ENCODE measurements at places on chromosomes 1 and 21. TPM values are rescaled to one million over a fixed set of nuclear protein-coding genes. Genes with fewer than 3 reads are reported as not detected.

The CSRP1 gene
- total RNA-seq, result 1,006 TPM

The REN gene
- not detected for total RNA-seq

The CSF3R gene
- total RNA-seq, result not detected

The TSNAX gene
- 63.4 TPM for total RNA-seq

The THBS3 gene
- 20.9 TPM for total RNA-seq

The SIM2 gene
- total RNA-seq, result 11.2 TPM

The CRB1 gene
- total RNA-seq, result not detected
